EL (cell line): ENCODE measurements at places on chromosomes 11 and 22.

DNA sequence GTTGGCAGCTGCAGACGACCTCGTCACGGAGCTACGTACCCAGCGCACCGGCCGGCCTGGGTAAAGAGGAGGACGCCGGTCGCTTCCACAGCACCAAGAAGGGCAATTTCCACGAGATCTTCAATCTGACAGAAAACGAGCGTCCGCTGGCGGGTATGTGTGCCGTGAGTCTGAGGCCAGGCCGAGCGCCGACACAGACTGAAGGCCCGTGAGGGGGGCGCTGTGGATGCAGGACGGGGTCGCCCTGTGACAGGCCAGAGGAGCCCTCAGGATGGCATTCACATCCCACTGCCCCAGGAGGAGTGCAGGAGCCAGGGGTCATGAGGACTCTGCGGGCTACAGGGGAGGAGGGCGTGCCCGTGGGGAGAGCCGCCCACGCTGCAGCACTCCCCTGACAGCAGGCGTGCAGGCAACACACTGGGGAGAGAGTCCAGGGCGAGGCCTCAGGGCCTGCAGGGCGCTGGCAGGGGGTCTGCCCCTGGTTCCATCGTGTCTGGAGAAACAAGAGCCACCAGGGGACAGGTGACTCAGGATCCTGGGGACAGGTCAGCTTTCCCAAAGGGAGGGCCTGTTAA lies 53.6 kb downstream of the GRAMD4 start:
- DNase-seq, result no peak

DNA sequence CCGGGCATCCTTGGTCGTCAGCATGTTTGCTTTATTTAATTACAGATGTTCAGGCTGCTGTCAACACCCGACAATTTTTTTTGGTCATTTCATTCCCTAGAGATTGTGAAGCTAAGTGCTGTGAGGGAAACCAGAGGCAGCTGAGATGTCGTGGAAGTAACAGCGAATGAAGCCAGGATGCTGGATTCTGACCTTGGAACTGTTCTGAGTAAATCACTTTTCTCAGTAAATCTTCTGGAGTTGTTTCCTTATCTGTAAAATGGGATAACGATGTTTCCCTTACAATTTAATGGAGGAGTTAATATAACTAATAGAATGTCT lies 390 bp upstream of the CKAP5 start:
- DNase-seq, result no peak

DNA sequence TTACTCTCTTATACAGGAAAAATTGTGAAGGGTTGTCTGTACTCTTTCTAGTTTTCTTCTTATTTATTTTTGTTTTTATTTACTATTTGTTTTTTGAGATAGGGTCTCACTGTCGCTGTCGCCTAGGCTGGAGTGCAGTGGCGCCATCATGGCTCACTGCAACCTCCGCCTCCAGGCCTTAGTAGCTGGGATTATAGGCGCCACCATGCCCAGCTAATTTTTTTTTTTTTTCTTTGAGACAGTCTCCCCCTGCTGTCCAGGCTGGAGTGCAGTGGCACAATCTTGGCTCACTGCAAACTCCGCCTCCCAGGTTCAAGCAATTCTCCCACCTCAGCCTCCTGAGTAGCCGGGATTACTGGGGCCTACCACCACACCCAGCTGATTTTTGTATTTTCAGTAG lies 18.4 kb downstream of the CUL5 start:
- DNase-seq, result no peak

DNA sequence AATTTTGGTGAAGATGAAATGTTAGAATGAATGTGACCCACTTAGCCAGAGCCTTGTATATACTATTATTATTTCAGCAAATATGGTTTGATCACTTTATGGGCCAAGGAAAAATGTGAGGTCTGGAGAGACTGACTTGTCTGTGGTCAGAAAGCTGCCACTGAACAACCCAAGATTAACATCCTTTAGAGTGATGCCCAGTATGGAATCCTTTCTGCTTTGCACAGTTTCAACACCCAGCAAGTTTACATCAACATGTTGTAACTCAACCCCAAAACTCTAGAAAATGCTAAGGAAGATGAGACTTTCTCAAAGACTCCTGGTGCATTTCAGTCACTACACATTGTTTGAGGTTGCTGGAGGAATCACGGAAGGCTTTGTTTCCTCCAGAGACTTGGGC lies 107.7 kb downstream of the SNX19 start:
- no peak for DNase-seq

DNA sequence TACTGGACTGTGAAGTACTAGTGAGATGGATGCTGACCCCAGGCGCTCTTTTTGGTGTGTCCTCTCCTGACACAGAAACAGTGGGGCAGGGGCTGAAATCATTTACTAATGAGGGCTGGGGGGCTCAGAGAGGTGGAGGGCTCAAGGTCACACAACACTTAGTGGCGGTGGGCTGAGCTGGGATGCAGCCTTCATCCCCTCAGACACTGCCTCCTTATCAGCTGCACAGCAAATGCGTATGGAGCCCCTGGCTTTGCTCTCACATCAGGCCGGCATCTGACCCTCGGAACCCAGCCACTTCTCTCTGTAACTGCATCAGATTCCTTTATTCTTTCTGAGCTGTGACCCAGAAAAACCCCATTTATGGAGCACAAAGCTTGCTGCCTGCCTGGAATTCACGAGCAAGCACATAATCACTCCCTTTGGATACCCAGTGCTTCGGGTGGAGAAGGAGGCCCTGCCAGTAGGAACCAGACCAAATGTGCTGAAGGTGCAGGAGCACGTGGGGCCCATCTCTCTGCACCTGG lies 736.6 kb downstream of the TBC1D22A start:
- no peak for DNase-seq
